ENCODE measurements at places on chromosomes 6 and 20. TPM values are rescaled to one million over a fixed set of nuclear protein-coding genes. Genes with fewer than 3 reads are reported as not detected.

ZBTB24 gene
- total RNA-seq: 17.5 TPM

COL19A1 gene
- total RNA-seq: 2.3 TPM

ENPP3 gene
- total RNA-seq: 1.5 TPM

PRSS16 gene
- 0.66 TPM for total RNA-seq

HRH3 gene
- 1.3 TPM for total RNA-seq

VSX1 gene
- 131 TPM for total RNA-seq

MATN4 gene
- total RNA-seq: 11.4 TPM

TP53TG5 gene
- not detected for total RNA-seq

CSTF1 gene
- 41.1 TPM for total RNA-seq

MYB gene
- total RNA-seq: 39.5 TPM

CRISP3 gene
- 0.22 TPM for total RNA-seq

CLVS2 gene
- total RNA-seq: 11.6 TPM

THBD gene
- 14.5 TPM for total RNA-seq

PRPH2 gene
- 147 TPM for total RNA-seq

HUS1B gene
- total RNA-seq: 4.9 TPM

CNR1 gene
- total RNA-seq: 17.9 TPM

CLIC1 gene
- total RNA-seq: 89.1 TPM

TPBG gene
- 27.0 TPM for total RNA-seq

IMPG1 gene
- 68.0 TPM for total RNA-seq

MAP1LC3A gene
- 43.0 TPM for total RNA-seq

CGAS gene
- 3.7 TPM for total RNA-seq

RAET1G gene
- not detected for total RNA-seq

BTBD3 gene
- 134 TPM for total RNA-seq

TRERF1 gene
- 9.6 TPM for total RNA-seq

RIPPLY2 gene
- 2.7 TPM for total RNA-seq

CLDN20 gene
- not detected for total RNA-seq

DSP gene
- 98.2 TPM for total RNA-seq

ELOVL2 gene
- total RNA-seq: 19.6 TPM

HACE1 gene
- total RNA-seq: 55.3 TPM

KIF13A gene
- total RNA-seq: 68.6 TPM

CDSN gene
- not detected for total RNA-seq

FOXF2 gene
- 18.0 TPM for total RNA-seq

MOXD1 gene
- 16.7 TPM for total RNA-seq

PRICKLE4 gene
- total RNA-seq: 4.1 TPM

PROKR2 gene
- total RNA-seq: not detected

GUCA1A gene
- 15.0 TPM for total RNA-seq

SDCBP2 gene
- 2.7 TPM for total RNA-seq

TEAD3 gene
- 11.1 TPM for total RNA-seq

PSMA7 gene
- 146 TPM for total RNA-seq

All from camera-type eye (tissue), 1 donor.